Astrocyte (in vitro differentiated cells and primary cell): ENCODE measurements at places on chromosomes 11 and 22.
A peak's percentile ranks its signal among the peaks of the same experiment; 100 is the strongest.

DNA sequence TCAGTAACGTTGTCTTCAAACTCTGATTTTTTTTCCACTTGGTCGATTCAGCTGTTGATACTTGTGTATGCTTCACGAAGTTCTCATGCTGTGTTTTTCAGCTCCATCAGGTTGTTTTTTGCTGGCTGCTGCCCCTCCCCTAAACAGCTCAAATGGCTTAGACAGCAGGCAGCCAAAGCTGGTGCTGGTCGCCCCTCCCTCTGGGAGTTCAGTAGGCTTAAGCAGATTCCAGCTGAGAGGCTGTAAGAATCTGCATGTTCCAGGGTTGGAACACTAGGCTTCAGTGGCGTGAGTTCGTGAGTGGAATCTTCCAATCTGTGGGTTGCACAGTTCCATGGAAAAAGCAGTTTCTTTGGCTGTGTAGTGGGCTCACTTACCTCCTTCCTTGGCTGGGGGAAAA lies 10.3 kb upstream of the FIBIN start:
- no peak for DNase-seq

- DNase-seq = no peak
These were observed 93.0 kb downstream of the CELSR1 start for GRCh38 chr22:46444390-46444854.

- no peak for DNase-seq
These were observed 161.9 kb downstream of the INSC start for GRCh38 chr11:15276621-15277020.

GRCh38 chr11:720017-720641 lies 14.1 kb downstream of the EPS8L2 start:
- DNase-seq = no peak

DNA sequence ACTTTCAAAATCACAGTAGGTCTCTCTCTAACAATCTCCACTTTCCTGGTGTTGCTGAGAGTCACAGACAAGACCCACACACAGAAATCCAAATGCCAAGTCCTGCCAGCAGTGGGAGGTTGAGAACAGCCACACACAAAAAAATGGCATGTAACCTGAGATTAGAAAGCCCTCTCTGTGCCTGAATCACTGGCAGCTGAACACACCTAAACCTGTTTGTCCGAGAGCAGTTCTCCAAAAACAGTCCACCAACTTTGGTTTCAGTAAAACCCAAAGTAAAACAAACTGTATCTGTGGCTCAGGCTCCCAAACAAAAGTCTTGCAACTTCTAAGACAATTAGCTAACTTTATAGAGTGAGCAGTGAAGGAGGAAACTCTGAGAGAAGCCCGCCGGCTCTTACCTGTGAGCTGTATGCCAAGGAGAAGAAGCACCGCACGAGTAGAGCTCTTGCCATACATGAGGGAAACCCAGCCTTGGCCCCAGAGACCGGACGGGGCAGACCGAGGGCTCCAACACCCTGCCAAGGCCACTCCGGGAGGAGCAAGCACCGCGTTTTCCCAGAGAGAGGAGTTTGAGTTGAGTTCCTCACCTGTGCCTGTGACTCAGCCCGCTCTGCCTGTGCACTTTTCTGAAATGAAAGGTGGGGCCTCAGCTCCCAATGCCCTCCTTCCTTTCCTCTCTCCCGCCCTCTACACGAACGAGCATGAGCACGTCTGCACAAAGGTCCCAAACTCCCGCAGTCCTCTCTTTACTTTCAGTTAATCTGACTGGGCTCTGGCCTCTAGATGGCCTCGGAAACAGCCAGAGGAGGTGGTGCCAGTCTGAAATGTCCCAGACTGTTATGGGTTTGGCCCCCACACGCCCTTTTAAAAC lies at the start of gene MPZL2:
Gene MPZL2 (minus strand): TSS at position 603 of the 874 bp plus-strand sequence. CDS start 144 bp downstream, at position 459.
- DNase-seq = no peak

GRCh38 chr11:19598456-19598855 lies 114.2 kb upstream of the NAV2 start:
- DNase-seq = no peak

- no peak for DNase-seq
These were observed 7.1 kb downstream of the PNPLA5 start for GRCh38 chr22:43884600-43885318.

GRCh38 chr22:41417622-41418390 lies 28.8 kb downstream of the TOB2 start:
- DNase-seq = no peak

GRCh38 chr11:87803748-87804147 lies 371.5 kb downstream of the RAB38 start:
- DNase-seq = no peak

DNA sequence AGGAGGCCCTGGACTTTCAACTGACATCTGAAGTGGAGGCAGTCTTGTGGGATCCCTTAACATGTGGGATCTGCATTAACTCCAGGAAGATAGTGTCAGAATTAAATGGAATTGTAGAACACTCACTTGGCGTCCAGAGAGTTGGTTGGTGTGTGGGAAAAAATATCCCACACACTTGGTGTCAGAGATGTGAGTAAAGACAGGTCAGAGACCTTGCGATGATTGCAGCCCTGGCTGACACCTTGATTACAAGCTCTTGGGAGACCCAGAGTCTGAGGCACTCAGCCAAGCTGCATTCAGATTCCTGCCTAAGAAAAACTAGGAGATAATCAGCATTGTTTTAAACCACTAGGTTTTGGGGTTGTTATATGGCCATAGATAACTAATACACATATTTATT lies 7.2 kb upstream of the TPCN2 start:
- DNase-seq = peak; percentile 52

DNA sequence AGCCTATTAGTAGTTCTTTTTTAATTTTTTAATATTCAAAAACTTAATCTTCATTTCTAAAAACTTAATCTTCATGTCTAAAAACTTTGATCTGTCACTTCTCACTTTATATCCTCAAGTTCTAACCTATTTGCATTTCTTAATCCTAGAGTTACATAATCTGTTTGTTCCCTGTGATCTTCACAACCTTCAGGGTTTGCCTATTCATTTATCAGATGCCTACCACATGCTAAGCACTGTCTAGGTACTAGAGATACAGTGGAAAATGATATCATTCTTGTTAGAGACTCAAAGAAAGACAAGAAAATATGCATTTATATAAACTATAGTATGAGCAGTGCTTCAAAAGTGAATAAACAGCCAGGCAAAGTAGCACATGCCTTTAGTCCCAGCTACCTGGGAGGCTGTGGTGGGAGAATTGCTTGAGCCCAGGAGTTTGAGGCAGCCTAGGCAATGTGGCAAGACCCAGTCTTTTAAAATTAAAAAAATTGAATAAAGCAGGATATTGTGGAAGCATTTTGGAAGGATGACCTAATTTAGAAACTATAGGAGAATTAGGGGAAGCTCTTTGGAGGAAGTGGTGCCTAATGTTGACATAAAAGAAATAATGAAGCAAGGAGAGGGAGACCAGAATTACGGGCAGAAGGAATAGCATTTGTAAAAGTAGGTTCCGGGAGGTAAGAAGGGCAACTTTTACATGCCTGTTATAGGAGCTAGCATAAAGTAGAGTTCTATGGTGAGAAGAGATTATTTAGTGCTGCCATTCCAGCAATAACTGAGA lies 54.4 kb upstream of the GRK2 start:
- DNase-seq = no peak

- no peak for DNase-seq
These were observed 30.5 kb downstream of the ALG12 start for GRCh38 chr22:49887702-49888101.

GRCh38 chr22:20829491-20830134 lies 29.0 kb downstream of the PI4KA start:
- DNase-seq = no peak

DNA sequence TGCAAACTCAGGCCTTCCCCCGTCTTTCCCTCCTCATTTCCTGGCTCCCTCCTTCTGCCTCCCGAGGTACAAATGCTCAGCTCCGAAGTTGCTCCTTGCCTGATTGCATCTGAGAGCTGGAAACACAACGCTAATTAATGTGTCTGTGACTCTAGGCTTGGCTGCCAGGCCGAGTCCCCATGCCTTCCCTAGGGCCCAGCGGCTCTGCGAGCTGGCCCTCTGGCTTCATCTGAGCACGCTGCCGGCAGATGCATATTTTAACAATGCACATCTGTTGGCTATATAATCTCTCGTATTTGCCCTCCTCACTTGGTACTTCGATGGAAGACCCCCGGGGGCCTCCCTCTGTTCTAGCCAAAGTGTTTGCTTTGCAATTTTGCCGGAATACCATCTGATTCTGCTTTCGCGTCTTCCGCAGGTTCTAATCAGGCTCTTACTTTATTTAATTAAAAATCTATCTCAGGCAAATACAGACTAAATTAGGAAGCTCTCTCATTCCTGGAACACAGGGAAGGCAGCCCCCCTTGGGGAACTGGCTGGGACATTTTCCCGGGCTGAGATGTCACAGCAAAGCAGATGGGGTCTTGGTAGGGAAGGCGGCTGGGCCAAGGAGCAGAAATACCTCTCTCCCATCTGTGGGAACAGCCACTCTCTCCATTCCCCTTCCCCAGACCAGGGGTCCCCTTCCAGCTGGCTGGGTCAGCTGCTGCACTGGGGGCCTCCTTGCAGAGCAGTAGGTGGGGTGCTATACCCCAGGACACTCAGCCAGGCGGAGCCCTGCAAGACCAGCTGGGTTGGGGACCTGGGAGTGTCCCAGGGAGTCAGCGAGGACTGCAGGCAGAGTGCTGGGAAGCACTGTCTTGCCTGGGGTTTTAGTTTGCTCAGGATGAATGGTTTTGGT lies 162.8 kb downstream of the ST3GAL4 start:
- no peak for DNase-seq

DNA sequence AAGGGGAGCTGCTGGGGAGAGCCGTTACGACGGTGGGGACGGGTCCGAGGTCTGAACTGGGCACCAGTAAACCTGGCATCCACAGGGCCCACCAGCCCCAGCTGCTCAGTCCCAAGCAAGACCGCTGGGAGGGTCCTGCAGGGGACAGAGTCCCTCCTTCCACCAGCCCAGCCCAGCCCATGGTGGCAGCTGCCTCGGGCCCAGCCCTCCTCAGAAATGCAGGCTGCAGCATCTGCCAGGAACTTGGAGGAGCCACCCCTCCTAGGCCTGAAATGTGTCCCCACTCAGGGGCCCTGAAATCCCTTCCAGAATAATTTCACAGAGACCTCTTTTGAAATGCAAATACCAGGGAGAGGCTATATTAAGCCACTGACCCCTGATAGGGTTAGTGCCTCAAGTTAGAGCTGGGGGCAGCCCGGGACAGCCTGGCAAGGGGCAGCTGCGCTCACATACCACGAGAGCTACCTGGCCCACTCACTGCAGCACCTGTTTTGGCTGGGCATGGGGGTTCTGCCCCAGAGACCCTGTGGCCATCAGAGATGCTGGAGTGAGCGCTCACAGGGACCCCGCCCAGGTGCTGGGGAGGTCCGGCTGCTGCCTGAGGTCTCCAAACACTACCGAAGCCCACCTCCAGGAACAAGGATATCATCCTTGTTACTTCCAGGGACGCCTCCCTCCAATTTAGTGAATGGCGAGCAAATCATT lies 53.1 kb downstream of the CELSR1 start:
- no peak for DNase-seq

- DNase-seq = no peak
These were observed 45.9 kb downstream of the SLC1A2 start for GRCh38 chr11:35373284-35373933.

GRCh38 chr11:11555208-11555607 lies 66.6 kb downstream of the GALNT18 start:
- DNase-seq = peak; percentile 2

GRCh38 chr11:41099654-41100053 lies 359.8 kb downstream of the LRRC4C start:
- DNase-seq = peak; percentile 8

GRCh38 chr11:31960126-31960525 lies 130.7 kb upstream of the RCN1 start:
- no peak for DNase-seq

DNA sequence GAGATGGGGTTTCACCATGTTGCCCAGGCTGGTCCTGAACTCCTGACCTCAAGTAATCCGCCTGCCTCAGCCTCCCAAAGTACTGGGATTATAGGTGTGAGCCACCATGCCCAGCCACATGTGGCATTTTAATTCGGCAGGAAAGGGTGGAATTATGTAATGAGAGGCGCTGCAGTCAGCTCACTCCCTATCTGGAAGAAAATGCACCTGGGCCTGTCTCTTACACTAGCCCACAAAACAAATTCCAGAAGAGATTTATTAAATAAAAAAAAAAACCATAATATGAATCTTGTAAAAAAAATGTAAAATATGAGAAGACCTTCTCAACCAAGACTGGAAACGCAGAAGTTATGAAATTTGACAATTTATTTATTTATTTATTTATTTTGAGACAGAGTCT lies 8.2 kb upstream of the KAT5 start:
- no peak for DNase-seq

GRCh38 chr11:61533401-61533800 lies 24.9 kb downstream of the LRRC10B start:
- DNase-seq = no peak

DNA sequence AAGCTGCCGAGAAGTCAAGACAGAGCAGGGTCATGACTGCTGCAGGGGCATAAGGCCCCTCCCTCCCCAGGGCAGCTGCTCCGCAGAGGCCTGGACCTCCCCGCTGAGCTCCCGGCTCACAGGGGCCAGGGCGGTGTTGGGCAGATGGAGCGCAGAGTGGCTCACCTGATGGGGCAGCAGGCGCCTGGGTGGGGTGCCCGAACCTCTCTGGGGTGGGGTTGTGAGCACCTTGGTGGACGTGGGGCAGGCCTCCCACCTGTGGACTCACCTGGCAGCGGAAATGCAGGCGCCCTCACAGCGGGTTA lies 22.9 kb downstream of the MUC6 start:
- DNase-seq = no peak

- no peak for DNase-seq
These were observed 112.6 kb downstream of the LUZP2 start for GRCh38 chr11:24609192-24610119.

DNA sequence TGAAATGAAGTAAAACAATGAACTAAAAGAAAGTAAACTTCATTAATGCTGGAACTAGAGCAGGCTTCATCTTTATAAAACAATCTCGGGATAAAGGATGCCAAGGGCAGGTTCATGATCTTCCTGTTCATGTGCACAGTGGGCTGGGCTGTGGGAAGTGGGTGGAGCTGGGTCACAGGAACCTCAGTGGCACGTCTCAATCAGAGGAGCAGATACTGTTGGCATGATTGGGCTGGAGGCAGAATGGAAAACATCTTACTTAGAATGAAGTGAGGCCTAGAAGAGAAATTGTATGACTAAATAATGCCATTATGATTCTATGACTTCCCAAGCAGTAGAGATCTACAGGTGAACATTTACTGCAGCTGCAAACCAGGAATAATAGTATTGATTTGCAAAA lies 45.4 kb upstream of the CALCB start:
- no peak for DNase-seq

- no peak for DNase-seq
These were observed 1.2 kb downstream of the TOB2 start for GRCh38 chr22:41445129-41446056.

DNA sequence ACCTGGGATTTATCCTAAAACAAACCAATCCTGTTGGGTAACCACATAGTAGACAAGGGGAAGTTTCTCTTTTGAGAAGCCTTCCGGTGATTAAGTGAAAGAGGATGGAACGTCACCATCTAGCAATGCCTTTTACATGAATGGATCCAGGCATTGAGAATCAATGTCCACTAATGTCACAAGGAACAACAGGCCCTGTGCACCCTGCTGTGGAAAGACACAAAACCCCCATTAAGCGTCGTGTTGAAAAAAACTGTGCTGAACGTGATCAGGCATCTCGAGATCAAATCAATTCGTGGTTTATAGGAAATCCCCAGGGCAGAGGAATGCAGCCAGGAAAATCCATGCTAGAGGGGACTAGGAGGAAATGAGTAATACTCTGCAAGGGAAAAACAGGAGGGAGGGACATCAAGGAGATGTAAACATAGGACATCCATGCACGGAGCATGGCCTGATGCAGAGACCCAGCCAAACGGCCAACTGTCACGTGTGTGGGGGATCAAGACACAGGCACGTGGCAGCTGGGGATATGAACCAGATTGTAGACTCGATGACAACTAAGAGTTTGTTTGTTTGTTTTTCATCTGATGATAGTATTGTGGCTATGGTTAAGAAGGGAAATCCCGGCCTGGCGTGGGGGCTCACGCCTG lies 38.6 kb upstream of the CARS1 start:
- DNase-seq = peak; percentile 77
